Right hindlimb (tissue), 1 donor: ENCODE measurements at places on chromosomes 1 and 21.

GRCh38 chr1:181110013-181110412, 21.5 kb downstream of the IER5 start:
- no peak for DNase-seq

GRCh38 chr1:212613440-212614335, 5.1 kb downstream of the ATF3 start:
- no peak for DNase-seq

GRCh38 chr1:34749992-34750391, 4.9 kb upstream of the GJB5 start:
- no peak for DNase-seq

GRCh38 chr1:202890392-202890791, 1.4 kb upstream of the RABIF start:
- no peak for DNase-seq

- no peak for DNase-seq
These were observed 21.6 kb downstream of the SYF2 start for GRCh38 chr1:25210728-25211127.

GRCh38 chr1:17258116-17258757, 9.3 kb downstream of the PADI3 start:
- no peak for DNase-seq

DNA sequence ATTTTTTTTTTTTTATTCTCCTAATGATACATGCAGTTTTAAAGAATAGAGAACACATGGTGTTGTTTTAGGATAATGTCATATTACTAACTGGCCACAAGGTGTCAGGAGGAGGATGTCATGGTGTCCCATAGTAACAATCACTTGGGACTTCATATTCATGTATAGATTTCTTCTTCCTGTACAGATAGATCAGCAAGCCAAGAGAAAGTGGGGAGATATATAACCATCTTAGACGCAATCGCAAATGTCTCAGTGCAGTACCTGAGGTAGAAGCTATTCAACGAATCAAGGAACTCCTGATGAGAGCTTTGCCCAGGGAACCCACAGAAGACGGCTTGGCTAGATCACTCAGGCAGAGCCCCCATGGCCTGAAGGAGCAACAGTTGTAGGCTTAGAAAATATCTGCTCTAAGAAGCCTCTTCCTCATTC, 12.3 kb downstream of the OR2T11 start:
- no peak for DNase-seq
